ENCODE measurements at places on chromosomes 1 and 21.

DNA sequence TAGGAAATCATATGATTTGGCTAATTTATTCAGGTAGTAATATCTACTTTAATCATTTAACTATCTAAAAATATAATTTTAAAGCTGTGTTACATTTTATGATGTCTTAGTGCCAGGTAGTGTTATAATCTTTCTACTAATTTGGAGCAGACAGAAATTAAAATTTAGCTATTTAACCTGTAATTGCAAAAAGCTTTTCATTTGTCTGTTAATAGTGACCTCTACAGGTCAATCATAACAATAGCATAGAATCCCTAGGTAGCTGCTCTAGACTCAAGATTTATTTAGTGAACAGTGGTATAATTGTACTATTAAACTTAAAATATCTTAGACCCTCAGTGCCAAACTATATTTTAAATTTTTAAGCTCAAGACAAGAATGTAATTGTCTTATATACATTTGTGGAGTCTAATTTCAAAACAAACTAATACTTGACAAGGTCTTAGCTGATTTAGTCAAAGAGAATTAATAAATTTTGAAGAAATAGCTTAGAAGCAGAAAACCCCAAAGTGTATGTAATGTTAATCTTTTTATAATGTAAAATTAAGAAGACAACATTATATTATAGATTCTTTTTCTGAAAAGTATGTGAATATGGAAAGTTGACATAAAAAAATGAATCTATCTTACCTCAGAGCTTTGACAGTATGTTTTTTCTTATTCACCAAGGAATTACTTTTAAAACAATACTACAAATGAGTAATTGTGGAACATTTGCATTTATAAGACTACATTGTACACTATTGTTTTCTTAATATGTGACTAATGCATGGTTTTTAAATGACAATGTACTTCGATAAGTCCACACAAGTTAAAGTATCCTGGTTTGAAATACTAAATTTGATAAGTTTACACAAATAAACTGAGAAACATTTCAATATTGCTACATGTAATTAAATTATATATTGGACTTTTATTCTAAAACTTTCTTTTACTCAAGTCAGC, 64.1 kb upstream of the RNPC3 start:
- DNase-seq: no peak

- DNase-seq: no peak
Observed at GRCh38 chr1:19684677-19685076, 20.0 kb downstream of the HTR6 start.

- no peak for DNase-seq
Observed at GRCh38 chr1:36988741-36989193, 45.5 kb downstream of the GRIK3 start.

DNA sequence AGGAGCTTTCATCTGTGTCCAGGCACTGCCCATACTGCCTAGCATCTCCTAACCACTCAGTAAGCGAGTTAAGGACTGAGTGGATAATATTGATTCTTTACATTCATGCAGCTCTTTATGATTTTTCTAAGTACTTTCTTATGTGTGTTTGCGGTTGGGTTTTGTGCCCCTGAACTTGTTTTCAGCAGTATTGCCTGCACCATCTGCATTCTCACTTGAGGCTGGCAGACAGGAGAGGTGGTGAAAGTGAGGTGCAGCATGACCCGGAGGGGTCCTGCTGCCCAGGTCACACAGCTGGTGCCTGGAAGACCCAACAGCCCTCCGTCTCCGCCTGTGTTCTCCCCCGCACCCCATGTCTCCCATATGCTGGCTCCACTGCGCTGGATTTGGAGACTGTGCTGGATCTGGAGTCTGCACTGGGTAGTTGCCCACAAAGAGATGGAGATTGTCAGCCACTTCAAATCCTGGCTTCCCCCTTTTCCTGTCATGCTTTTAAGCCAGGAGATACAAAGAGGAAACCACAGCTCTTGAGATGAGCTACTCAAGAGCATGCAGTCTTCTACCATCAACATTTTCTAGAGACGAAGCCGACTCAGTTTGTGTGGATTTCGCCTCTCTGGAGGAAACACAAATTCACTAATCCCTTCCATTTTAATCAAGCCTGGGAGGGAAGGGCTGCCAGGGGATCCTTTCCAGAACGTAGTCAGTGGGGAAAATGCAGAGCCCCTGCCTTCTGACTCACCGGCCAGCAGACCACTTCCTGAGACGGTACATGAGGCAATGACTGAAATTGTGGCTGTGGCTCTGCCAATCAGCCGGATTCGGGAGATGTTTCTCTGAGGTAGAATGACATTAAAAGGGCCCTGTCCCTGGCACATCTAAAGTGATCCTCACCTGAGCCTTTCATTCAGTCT, 71.7 kb upstream of the ANGPTL1 start:
- no peak for DNase-seq

GRCh38 chr1:39566441-39567137, 10.0 kb downstream of the PABPC4 start:
- no peak for DNase-seq

GRCh38 chr1:82317671-82318070, 516.9 kb downstream of the ADGRL2 start:
- DNase-seq: no peak

Measured in activated T-helper 1 cell treated with anti-CD3 and anti-CD28 coated beads, Interleukin-2, amount 50 U/mL, for 16 hours (primary cell).